T-cell (primary cell): ENCODE measurements at places on chromosomes 13 and 19. TPM values are rescaled to one million over a fixed set of nuclear protein-coding genes. Genes with fewer than 3 reads are reported as not detected.

FGF21 gene
- total RNA-seq = not detected

A1BG gene
- total RNA-seq = 15.4 TPM

ZNF283 gene
- total RNA-seq = 5.4 TPM

DNA sequence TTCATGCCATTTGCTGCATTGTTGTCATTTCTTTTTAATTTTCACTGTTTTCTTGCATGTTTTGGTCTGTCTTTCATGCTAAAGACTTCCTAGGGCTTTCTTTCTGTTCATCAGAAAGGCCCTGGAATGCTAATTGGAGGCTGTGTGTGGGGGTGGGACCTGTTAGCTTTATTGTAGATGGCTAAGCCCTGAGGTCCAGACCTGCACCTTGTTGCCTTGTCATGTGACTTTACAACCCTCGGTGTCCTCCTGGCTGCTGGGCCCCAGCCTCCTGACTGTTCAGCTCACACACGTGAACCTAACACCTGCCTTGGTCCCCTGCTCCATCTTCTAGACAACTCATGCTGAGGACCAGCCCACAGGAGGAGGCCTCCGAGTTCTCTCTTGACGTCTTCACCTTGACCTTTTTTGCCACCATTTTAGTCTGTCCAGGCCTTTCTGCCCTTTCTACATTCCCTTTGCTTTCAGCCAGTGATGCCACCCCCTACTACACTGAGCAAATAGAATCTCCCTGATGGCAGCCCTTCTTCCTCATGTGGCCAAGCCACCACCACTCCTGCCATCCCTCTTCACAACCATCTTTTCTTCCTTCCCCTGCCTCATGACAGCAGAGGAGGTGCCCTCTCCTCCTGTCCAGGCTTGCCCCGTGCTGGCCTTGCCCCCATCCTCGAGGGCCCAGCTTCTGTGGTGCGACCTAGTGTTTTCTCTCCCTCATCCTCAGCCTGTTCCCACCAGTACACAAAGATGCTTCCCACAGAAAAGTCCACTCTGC lies 41.4 kb upstream of the GPI start:
- H3K4me3 ChIP-seq = no peak overlapping the region
- peaks cover 3% of the 10 kb centered on the region for H3K4me1 ChIP-seq
- no peak overlapping the region for H3K27ac ChIP-seq
- no peaks in the 10 kb centered on the region for H3K27me3 ChIP-seq
- peaks cover 60% of the 10 kb centered on the region for H3K36me3 ChIP-seq
- no peak for DNase-seq

DNA sequence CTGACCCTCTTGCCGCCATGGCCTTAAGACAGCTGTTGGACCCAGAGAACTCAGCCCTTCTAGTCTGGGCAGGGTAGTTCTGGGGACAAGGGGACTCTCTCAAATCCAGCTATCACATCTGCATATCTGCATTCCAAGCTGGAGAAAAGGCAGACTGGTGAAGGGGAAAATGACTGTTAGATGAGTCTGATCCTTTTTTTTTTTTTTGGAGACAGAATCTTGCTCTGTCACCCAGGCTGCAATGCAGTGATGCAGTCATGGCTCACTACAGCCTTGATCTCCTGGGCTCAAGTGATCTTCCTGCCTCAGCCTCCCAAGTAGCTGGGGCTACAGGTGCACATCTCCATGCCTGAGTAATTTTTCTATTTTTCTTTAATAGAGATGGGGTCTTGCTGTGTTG lies 114.3 kb downstream of the SIPA1L3 start:
- no peaks in the 10 kb centered on the region for H3K4me1 ChIP-seq
- H3K27me3 ChIP-seq = no peaks in the 10 kb centered on the region
- H3K36me3 ChIP-seq = no peaks in the 10 kb centered on the region
- no peak overlapping the region for H3K4me3 ChIP-seq

TYROBP gene
- 2.3 TPM for total RNA-seq

DNA sequence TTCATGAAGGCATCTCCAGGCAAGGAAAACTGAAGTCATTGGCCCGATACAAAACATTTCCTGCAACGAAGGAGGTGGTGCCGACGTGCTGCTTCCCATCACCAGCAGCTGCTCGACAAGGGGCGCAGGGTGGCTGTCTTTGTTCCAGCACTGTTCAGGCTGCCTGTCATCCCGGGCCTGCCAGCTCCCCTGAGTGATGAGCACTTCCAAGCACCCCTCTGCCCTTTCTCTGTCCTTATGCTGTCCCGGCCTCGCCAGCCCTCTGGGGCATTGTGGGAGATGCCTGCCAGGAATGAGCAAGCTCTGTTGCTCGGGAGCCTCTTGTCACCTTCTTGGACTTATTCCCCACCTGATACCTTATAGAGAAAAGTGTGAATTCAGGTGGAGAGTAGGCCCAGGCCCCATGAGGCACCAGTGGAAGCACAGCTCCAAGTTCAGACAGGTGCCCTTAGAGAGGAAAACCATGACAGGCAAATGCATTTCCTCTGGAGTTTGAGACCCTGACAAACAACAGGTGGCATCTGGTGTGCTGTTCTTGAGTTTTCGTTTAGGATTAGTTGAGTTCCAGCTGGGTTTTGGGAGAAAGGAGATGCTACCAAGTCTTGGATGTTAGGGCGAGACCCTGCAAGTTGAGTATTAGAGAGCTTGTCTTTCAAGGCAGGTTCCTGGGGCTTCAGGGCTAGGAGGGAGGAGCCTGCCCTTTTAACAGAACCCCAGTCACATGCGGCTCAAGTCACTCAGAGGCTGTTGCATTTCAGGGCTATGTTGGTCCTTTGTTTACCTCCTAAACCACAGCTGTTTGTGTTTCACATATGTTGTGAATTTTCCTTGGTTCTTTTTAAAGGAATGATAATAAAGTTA lies 21.4 kb downstream of the BBC3 start:
- H3K27me3 ChIP-seq = no peaks in the 10 kb centered on the region
- no peak overlapping the region for H3K4me3 ChIP-seq
- peaks cover 10% of the 10 kb centered on the region for H3K4me1 ChIP-seq
- H3K27ac ChIP-seq = no peak overlapping the region
- H3K36me3 ChIP-seq = peaks cover 7% of the 10 kb centered on the region

TRIP10 gene
- 4.0 TPM for total RNA-seq

DNA sequence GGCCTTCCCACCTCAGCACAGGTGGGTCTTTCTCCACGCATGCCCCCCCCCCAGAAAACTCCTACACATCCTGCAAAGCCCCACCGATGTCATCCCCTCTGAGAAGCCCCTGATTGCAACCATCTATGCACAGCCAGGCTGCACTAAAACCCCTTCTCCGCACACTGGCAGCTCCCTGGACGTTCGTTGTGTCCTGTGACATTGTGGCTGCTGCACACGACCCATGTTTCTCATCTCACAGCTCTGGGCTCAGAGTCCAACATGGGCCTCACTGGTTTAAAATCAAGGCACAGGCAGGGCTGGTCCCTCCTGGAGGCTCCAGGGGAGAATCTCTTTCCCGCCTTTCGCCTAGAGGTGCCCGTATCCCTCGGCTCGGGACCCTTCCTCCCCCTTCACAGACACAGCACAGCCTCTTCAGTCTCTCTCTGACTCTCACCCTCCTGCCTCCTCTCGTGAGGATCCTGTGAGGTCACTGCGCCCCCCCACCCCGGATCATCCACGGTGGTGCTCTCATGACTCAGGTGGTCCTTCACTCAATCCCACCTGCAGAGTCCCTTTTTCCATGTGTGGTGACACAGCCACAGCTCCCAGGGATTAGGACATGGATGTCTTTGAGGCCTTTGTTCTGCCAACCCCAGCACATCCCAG lies 71.2 kb downstream of the GADD45B start:
- peaks cover 3% of the 10 kb centered on the region for H3K36me3 ChIP-seq
- no peaks in the 10 kb centered on the region for H3K27me3 ChIP-seq
- no peak for DNase-seq
- H3K4me1 ChIP-seq = peaks cover 7% of the 10 kb centered on the region
- no peak overlapping the region for H3K4me3 ChIP-seq

DNA sequence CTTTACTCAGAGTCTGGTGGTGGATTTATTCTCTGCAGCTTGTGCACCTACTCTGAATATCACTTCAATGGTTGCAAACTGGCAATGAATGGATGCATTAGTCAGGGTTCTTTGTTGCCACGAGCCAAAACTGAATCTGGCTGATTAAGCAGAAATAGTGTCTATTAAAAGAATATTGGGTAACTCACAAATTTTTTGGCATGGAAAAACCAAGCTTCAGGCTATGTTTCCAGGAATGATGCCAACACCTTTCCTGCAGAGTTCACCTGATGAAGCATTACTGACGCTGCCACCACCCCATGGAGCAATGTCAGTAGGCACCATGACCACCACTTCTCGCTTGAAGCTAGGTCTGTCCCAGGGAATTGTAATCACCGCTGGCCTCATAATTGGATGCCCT lies 597.8 kb upstream of the SLC10A2 start:
- H3K27me3 ChIP-seq = no peaks in the 10 kb centered on the region
- DNase-seq = no peak
- H3K36me3 ChIP-seq = no peaks in the 10 kb centered on the region

ARHGEF18 gene
- 139 TPM for total RNA-seq

DNA sequence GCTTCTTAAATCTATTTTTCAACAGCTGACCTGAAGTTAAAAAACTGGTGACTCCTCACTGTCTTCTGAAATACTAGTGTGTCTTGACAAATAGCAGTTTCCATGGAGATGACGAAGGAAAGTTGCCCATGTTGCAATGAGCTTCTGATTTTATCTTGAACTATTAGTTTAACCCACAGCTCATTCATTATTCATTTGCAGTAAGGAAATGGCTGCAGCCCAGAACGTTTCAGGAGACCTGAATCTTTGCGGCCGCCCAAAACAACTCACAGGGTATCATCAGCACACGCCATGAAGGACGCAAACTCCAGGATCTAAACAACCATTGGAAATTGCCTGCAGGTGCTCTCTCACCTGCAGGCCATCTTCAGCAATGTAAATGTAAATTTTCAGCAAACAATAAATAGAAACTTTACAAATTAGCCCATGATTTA lies 142.5 kb downstream of the DCLK1 start:
- no peak overlapping the region for H3K27ac ChIP-seq
- H3K27me3 ChIP-seq = peaks cover 2% of the 10 kb centered on the region
- DNase-seq = no peak

DNA sequence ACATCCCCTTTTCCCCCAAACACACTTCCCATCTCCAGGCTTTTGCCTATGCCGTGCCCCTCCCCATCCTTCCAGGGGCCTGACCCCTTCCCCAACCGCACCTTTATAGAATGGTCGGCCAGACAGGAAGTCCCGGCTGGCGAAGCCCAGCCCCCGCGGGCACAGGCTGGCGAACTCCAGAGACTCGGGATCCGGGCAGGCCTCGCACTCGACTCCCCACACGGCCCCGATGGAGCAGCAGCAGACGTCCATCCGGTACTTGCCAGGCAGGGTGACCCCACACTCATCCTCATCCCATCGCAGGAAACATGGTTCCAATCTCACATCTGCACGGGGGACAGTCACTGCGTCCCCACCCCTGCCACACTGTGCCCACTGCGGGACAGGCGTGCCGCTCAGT lies 25.7 kb downstream of the FBN3 start:
- H3K4me1 ChIP-seq = no peaks in the 10 kb centered on the region
- no peak overlapping the region for H3K4me3 ChIP-seq
- H3K36me3 ChIP-seq = no peaks in the 10 kb centered on the region
- H3K27me3 ChIP-seq = no peaks in the 10 kb centered on the region

GRCh38 chr13:74136084-74136658 lies 2.0 kb upstream of the KLF12 start:
- no peaks in the 10 kb centered on the region for H3K27me3 ChIP-seq
- peak overlapping the region; percentile 91 for H3K27ac ChIP-seq
- peak overlapping the region; percentile 90 for H3K4me3 ChIP-seq
- DNase-seq = peak; percentile 42

- no peak overlapping the region for H3K4me3 ChIP-seq
- no peaks in the 10 kb centered on the region for H3K4me1 ChIP-seq
- no peak for DNase-seq
These were observed 217.0 kb upstream of the OBI1 start for GRCh38 chr13:78875792-78876580.

DNA sequence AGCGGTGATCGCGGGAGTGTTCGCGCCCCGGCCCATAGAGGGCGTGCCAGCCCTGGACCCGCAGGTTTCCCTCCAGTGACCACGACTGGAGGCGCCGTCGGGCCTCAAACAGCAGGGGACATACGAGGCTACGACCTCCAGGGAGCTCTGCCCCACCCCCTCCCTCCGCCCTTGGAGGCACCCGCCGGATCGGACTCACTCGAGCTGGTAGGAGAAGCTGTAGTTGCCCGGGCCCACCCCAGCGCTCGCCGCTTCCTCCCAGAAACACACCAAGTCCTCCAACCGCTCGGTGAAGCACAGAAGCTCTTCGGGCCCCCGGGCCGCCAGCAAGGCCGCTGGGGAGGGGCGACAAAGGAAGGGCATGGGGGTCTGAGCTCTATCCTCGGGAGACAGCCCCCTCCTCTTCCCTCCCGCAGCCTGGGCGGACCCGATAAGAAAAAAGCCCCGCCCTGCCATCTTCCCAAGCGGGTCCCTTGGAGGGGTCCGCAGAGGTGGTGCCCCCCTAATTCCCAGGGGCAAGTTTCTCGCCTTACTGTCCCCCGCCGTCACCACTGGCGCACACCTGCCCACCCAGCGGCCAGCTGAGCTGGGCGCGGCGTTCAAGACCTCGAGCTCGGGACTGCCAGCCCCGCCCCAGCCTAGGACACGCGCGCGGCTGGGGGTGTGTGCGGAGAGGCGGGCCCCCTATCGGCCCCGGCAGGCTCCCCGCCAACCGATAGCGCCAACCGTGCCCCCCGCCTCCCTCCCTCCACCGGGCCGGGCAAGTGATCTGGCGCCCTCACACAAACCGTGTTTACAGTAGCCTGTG lies 1.0 kb downstream of the EPOR start:
- peaks cover 61% of the 10 kb centered on the region for H3K4me1 ChIP-seq
- H3K27me3 ChIP-seq = peaks cover 38% of the 10 kb centered on the region

DNA sequence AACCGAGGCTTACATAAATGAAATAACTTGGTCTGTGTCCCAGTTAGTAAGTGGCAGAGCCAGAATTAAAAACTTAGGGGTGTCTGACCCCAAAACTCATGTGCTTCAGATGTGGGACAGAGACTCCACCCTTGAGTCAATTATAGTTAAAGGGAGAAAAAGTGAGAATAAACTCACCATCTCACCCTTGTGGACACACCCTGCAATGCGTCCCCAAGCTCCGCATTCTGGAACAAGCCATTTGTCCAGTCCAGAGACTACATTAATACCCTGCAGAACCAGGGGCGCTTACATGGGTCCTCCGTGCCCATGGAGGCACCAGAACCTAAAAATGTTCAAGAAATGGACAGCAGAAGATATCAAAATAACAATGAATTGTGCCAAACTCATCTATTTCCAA lies 207.0 kb upstream of the ZNF507 start:
- no peaks in the 10 kb centered on the region for H3K4me1 ChIP-seq
- H3K27ac ChIP-seq = no peak overlapping the region
- no peak overlapping the region for H3K4me3 ChIP-seq
- no peak for DNase-seq
- H3K36me3 ChIP-seq = no peaks in the 10 kb centered on the region

DNA sequence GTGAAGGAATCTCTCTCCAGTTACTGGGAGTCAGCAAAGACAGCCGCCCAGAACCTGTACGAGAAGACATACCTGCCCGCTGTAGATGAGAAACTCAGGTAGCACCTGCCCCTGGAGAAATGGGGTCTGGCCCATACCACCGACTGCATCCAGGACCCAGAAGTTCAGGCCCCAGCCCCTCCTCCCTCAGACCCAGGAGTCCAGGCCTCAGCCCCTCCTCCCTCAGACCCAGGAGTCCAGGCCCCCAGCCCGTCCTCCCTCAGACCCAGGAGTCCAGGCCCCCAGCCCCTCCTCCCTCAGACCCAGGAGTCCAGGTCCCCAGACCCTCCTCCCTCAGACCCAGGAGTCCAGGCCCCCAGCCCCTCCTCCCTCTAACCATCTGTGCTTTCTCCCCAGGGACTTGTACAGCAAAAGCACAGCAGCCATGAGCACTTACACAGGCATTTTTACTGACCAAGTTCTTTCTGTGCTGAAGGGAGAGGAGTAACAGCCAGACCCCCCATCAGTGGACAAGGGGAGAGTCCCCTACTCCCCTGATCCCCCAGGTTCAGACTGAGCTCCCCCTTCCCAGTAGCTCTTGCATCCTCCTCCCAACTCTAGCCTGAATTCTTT lies 3.0 kb downstream of the APOC2 start:
- H3K4me3 ChIP-seq = no peak overlapping the region
- peaks cover 5% of the 10 kb centered on the region for H3K4me1 ChIP-seq
- H3K36me3 ChIP-seq = peaks cover 12% of the 10 kb centered on the region
- H3K27ac ChIP-seq = no peak overlapping the region
